ENCODE measurements at places on chromosomes 2 and 18.

GRCh38 chr2:66569321-66569851 is 134.5 kb downstream of the MEIS1 start:
- H3K27me3 ChIP-seq = peaks cover 3% of the 10 kb centered on the region
- no peak overlapping the region for H3K27ac ChIP-seq
- H3K4me3 ChIP-seq = no peak overlapping the region
- no peaks in the 10 kb centered on the region for H3K4me1 ChIP-seq
- DNase-seq = no peak
- no peaks in the 10 kb centered on the region for H3K36me3 ChIP-seq

GRCh38 chr18:50947899-50948298 is 19.9 kb upstream of the ELAC1 start:
- H3K4me1 ChIP-seq = no peaks in the 10 kb centered on the region
- H3K27me3 ChIP-seq = no peaks in the 10 kb centered on the region
- no peak overlapping the region for H3K4me3 ChIP-seq
- no peak for DNase-seq

GRCh38 chr2:197838036-197838435 is 33.6 kb downstream of the PLCL1 start:
- no peak overlapping the region for H3K27ac ChIP-seq
- H3K36me3 ChIP-seq = no peaks in the 10 kb centered on the region
- peak; percentile 66 for DNase-seq

DNA sequence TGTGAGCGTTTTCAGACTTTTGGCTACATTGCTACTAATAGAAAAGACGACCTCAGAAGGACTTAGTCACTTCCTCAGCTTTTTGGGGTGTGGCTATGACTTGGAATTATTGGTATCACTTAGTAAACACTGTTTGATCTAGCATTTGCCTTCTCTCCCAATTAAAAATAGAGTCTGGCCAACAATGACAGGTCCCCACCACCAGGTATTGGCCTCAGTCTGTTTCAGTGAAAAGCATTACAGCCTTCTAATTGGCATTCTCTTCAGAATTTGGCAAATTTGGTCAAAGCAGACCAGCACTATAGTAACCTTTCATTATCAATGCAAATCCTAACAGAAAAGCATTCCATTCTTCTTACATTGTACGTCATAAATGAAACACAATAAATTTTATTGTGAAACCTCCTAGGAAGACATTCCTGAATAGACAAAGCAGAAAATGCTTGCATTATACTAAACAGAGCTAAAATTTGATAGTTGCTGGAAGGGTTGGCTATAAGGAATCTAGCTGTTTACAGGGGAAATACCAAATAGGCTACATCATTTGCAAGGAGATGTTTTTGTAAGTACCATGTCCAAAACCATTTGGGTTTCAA is 613.9 kb downstream of the IRS1 start:
- DNase-seq = no peak
- H3K4me1 ChIP-seq = no peaks in the 10 kb centered on the region
- no peaks in the 10 kb centered on the region for H3K36me3 ChIP-seq
- H3K27me3 ChIP-seq = no peaks in the 10 kb centered on the region

GRCh38 chr2:207881902-207882301 is 112.2 kb upstream of the FZD5 start:
- H3K36me3 ChIP-seq = no peaks in the 10 kb centered on the region
- no peak overlapping the region for H3K4me3 ChIP-seq
- DNase-seq = no peak
- H3K27me3 ChIP-seq = no peaks in the 10 kb centered on the region
- H3K4me1 ChIP-seq = no peaks in the 10 kb centered on the region

DNA sequence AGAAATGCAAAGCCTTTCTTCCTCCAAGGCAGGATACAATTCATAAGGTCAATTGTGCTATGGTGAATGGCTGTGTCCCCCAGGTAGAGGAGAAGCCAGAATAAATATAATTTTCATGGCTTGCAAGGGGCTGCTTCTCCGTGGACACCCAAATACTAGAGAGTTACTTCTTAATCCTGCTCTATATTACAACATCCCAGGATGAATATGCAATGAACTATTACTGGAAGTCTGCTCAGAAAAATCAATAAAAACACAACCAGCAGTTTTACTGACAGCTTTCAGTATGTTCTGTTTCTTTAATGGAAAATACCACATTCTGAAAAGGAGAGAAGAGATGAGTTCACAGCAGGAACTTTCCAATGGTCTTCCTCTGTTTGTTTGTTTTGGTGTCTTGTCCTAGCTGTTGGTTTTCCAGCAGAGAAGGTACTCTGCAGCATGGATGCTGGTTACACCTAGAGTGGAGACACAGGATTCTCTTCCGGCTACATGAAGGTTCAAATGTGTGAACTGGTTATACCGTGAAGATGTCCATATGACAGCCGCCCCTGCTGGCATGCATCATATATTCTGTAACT is 213.0 kb downstream of the PID1 start:
- no peak overlapping the region for H3K4me3 ChIP-seq
- H3K36me3 ChIP-seq = no peaks in the 10 kb centered on the region
- H3K27ac ChIP-seq = no peak overlapping the region
- no peak for DNase-seq

DNA sequence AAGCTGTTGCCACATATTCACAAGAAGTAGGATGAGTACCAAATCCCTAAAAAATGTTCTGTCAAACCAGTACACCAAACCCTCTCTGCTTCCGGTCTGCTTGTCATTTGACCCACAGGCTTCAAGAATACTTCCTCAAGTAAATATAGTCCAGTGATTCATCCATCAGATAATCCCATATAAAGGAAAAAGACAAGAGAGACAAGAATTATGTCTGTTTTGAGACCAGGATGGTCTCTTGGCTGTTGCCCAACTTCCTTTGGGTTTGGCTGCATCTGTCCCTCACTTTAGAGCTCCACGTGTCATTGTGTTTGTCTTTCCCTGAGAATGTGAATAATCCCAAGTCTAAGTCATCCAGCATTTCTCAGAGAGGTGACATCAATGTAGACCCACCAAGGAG is 91.5 kb upstream of the NRP2 start:
- no peaks in the 10 kb centered on the region for H3K27me3 ChIP-seq
- H3K27ac ChIP-seq = no peak overlapping the region
- DNase-seq = no peak
- no peaks in the 10 kb centered on the region for H3K4me1 ChIP-seq
- H3K4me3 ChIP-seq = no peak overlapping the region

GRCh38 chr2:3904061-3904460 is 200.7 kb downstream of the DCDC2C start:
- no peaks in the 10 kb centered on the region for H3K27me3 ChIP-seq
- H3K4me3 ChIP-seq = no peak overlapping the region
- no peaks in the 10 kb centered on the region for H3K36me3 ChIP-seq
- DNase-seq = no peak

DNA sequence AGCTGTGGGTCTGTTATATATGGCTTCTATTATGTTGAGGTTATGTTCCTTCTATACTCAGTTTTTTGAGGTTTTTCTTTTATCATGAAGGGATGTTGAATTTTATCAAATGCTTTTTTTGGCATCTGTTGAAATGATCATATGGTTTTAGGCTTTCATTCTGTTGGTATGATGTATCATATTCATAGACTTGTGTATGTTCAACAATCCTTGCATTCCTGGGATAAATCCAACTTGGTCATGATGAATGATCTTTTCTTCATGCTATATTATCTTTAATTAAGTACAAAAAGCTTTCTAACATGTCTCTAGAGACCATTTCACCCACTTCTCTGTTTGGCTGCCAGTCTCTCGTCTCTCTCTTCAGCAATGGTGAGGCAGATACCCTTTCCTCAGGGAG is 54.2 kb downstream of the MDH1 start:
- no peak overlapping the region for H3K27ac ChIP-seq
- no peaks in the 10 kb centered on the region for H3K36me3 ChIP-seq
- no peak overlapping the region for H3K4me3 ChIP-seq
- H3K27me3 ChIP-seq = no peaks in the 10 kb centered on the region

DNA sequence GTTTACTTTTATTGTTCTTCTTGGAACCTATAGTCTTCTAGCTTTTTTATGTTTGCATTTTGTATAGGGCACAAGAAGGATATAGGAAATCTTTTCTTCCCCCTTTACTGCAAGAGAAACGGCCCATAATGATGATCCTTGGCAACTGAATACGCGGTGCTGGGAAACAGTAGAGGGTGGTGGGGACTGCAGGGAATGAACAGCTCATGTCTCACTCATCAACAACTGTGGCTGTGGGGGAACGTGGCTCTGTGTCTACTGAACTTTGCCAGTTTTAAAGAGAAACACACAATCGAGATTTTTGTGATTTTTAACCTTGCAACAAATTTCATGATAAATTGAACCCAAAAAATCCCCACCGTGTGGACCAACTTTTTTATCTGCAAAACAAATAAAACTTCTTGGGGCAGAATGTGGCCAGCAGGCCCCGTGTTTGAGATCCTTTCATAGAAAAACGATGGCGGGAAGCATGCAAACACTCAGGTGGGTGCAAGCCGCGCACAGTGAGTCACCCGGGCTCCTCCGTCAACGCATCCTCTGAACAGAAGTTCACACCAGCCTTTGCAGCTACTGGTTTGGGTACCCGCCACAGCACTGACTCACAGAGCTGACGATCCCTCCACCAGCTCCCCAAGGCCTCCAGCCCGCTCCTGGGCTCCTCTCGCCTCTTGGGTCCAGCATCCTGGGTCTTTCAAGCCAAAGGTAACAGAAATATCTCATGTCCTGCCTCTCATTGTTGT is 149.3 kb downstream of the COL6A3 start:
- no peaks in the 10 kb centered on the region for H3K4me1 ChIP-seq
- no peaks in the 10 kb centered on the region for H3K36me3 ChIP-seq
- H3K27me3 ChIP-seq = no peaks in the 10 kb centered on the region
- H3K27ac ChIP-seq = no peak overlapping the region

DNA sequence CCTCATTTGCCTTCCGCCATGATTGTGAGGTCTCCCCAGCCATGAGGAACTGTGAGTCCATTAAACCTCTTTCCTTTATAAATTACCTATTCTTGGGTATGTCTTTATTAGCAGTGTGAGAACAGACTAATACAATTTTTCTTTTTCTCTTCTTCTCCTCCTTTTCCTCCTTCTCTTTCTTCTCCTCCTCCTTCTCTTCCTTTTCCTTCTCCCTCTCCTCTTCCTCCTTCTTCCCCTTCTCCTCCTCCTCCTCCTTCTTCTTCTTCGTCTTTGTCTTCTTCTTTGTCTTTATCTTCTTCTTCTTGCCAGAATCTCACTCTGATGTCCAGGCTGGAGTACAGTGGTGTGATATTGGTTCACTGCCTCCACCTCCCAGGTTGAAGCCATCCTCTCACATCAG is 20.2 kb downstream of the SKA1 start:
- DNase-seq = no peak
- no peak overlapping the region for H3K4me3 ChIP-seq
- no peaks in the 10 kb centered on the region for H3K4me1 ChIP-seq
- no peak overlapping the region for H3K27ac ChIP-seq
- no peaks in the 10 kb centered on the region for H3K27me3 ChIP-seq

All from natural killer cell (primary cell).